ENCODE measurements at places on chromosomes 13 and 19.

- peak; percentile 71 for DNase-seq
These were observed 418.9 kb downstream of the KLF12 start for GRCh38 chr13:73715114-73715910.

GRCh38 chr13:103078158-103078557 is 11.9 kb upstream of the SLC10A2 start:
- DNase-seq, result no peak

- DNase-seq, result no peak
These were observed 147.7 kb upstream of the SOX1 start for GRCh38 chr13:111919286-111919685.

DNA sequence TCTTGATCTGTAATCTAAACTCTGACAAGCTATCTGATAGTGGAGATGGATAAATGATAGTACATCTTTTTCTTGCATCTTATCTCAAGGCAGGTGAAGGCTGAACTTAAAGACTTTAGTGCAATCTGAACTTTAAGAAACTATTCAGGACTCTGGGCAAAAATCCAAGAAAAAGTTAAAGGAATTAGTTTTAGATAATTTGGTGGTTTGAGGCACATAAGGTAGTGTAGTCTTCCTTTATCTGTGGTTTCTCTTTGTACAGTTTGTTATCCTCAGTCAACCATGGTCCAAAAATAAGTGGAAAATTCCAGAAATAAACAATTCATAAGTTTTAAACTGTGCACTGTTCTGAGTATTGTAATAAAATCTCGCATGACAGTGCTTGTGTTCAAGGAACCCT is 172.9 kb downstream of the UGGT2 start:
- no peak for DNase-seq

DNA sequence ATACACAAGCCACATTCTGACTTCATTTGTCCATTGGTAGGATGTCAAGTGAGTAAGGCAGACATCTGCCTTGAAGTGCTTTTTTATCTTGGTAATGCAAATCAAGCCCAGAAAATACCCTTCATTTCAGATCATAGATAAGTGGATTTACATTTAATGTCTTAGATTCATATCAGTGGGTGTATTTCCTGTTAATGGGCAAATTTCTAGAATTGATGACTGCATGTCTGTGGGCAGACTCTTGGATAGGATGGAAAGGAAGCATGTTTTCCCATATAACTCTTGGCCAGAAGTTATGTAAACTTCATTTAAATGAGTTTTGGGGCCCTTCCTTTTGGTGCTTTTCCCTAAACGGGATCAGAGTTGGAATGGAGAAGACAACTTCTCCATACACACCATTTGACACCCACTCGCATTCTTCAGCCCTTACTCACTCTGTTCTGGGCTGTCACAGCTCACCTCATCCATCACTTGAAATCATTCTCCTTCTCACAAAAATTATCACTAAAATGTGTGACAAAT is 154.6 kb downstream of the FLT1 start:
- no peak for DNase-seq

GRCh38 chr19:2550431-2551171 is 74.7 kb downstream of the GADD45B start:
- no peak for DNase-seq

DNA sequence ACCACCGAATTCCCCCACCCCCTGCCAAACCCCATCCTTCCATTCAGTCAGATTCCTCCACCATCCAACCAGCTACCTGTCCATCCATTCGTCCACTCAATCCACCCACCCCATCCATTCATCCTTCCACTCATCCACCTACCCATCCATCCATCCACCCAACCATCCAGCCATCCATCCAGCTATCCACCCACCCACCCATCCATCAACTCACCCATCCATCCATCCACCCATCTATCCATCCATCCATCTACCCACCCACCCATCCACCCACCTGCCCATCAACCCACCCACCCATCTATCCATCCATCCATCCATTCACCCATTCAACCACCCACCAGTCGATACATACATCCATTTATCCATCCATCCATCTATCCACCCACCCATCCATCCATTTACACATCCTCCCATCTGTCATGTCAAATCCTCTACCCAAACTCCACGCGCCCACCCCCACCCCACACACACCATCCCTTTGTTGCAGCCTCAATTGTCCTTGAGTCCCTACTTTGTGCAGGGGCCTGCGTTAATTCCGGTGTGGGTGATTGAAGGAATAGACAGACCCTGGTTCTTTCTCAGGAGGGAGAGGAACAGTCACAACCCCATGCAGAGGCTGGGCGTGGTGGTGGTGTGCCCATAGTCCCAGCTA is 5.3 kb upstream of the SLC5A5 start:
- DNase-seq, result no peak

DNA sequence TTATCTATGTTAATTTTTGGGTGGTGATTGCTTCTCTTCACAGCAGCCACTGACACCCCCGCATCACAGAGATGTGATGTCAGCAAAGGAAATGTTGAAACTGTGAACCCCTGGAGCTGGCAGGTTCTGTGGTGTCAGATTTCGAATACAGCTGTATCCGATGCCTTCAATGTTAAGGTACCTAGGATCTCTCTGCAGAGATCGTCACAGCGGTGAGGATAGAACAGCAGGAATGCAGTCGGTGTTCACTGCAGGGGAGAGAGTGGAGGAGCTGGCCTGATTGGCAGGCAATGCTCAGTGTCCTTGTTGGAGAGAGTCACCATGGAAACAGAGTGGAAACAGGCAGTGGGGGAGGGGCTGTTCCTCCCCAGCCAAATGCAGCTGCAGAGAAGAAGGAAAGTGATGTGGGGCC is 79.5 kb upstream of the ZNF835 start:
- DNase-seq, result no peak

DNA sequence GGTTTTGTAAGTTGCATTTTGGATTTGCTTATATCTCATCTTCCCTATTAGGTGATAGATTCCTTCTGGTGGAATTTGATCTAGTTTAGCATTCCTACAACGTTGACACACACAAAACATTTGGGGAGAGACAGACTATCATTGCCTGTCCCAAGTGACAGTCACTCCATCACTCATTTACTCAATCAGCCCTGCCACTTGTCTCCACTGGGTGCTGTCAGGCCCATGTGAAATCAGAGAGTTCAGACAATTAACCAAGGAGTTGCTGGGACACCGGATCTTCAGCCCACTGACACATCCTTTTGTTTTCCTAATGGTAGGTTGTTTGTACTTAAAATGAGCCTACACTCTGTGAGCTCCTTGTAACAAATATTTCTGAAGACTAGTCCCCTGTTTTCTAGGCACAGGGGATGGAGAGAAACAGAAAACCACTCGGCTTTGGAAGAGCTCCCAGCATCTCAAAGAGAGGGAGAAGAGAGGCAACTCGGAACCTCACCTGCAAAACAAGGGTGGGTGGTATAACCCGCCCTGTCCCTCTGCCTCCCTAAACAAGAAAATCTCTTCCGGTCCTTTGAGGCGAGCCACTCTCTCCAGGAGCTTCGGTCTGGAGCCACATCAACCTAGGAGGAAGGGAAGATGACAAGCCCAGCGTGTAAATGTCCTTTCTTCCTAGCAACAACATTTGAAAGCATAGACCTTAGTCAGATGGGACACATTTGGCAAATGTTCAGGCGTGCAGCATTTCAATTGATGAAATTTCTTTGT is 440.9 kb upstream of the KLF12 start:
- no peak for DNase-seq

DNA sequence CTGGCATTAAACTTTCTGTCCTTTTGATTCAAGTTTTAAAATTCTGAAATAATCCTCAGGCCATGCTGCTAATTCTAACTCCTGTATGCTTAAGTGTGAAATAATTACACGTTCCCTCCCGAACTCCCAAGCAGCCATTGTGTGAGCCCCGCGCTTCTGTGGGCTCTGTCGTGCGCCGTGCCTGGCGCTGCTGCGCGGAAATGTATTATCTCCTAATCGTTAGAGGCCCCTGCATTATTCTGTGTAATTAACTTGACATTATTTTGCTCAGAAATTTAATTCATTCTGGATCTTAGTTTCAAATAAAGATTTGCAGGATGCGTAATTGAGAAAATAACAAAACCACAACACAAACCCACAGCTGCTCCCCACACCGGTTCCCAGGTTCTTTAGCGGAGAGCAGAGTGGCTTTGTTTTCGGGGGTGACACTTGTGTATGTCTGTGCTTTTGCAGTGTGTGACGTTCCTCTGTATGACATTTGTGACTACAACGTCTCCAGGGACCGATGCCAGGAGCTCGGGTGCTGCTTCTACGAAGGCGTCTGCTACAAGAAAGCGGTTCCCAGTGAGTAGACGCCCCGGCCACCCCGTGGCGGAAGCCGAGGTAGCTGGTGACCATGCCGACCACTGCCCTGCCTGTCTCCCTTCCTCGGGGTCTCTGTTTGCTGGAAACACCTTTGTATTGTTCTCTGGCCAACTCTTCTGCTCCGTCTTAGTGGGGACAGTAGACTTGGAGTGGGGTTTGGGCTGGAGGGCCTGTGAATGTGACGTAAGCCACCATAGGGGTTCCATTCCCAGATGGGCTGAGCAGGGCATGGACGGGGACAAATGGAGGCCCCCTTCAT is 7.5 kb downstream of the TEX29 start:
- DNase-seq, result no peak

- DNase-seq, result no peak
These were observed 8.2 kb downstream of the SMIM24 start for GRCh38 chr19:3471954-3472655.

- no peak for DNase-seq
These were observed 11.6 kb downstream of the SHKBP1 start for GRCh38 chr19:40588110-40588854.

DNA sequence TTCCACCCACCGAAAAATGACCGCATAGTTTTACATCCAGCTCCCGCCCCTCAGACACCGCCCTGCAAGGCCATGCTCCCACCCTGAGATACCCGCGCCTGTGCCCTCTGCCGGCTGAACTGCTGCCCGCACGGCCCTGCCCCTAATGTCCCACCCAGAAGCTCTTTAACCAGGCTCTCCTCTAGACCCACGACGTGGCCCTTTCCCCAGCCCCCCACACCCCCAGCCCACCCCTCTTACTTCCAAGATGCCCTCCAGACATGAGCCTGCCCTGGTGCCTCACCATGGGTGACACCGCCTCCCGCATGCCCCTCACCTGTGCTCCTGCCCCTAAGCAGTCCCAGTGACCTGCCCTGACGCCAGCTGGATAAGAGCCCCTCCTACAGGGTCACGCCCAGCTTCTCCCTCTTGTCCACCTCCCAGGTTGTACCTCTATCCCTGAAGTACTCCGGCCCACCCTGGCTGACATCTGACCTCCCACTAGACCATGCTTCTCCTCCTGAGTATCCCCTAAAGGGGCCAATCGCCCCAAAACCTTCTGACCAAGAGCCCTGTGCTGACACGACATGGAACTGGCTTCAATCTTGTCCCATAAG is 51.2 kb downstream of the COLGALT1 start:
- no peak for DNase-seq

GRCh38 chr13:85332615-85333014 is 466.6 kb downstream of the SLITRK6 start:
- no peak for DNase-seq

DNA sequence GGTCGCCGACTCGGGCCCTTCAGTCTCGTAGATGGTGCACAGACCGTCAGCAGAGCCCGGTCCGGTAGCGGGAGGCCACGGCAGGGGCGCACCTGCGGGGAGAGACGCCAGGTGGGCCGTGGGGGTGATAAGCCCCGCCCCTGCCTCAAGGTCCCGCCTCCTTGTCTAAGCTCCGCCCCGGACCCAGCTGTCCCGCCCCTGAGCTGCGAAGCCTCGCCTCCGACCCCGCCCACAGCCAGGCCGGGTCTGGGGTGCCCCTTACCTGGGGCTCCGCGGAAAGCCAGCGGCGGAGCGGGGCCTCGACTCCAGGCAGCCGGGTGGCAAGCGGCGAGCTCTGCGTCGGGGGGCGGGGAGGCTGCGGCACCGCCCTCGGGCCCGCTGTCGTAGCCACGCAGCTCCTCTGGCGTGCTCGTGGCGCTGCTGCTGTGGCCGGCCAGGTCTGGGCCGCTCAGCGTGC is 4.7 kb downstream of the PRR36 start:
- DNase-seq, result peak; percentile 89

DNA sequence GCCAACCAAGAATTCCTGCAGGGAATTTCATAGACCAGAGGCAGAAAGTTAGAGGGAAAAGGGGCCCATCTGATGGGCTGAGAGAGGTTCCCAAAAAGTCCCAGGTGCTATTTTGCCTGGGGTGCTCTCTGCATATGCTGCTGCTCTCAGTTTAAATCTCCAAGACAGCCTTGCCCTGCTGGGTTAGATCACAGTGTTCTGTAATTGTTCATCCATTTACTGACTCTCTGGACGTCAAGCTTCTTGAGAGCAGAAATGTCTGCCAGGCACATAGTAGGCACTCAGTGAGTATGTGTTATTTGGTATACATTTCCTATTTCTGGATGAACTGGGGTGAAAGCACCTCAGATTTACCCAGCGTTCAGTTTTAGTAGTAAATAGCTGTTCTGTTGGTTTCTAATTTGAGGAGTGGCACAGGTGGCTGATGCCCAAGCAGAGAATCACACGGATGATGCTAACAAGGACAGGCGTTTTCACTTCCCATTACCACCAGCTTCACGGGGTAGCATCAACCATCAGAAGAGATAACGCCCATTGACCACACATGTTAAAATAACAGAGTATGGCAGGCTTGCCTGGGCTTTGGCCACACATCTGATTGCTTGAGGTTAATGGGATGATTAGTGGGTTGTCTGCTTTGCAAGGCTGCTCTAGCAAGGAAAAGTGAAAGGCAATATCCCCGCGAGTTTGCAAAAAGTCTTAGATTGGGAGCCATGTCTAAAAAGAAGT is 161.1 kb downstream of the SLC7A1 start:
- no peak for DNase-seq

- no peak for DNase-seq
These were observed 10.4 kb upstream of the SACS start for GRCh38 chr13:23443878-23444277.

GRCh38 chr13:34011552-34012085 is 193.7 kb downstream of the RFC3 start:
- no peak for DNase-seq

GRCh38 chr19:50534478-50534877 is 20.8 kb upstream of the ASPDH start:
- no peak for DNase-seq

DNA sequence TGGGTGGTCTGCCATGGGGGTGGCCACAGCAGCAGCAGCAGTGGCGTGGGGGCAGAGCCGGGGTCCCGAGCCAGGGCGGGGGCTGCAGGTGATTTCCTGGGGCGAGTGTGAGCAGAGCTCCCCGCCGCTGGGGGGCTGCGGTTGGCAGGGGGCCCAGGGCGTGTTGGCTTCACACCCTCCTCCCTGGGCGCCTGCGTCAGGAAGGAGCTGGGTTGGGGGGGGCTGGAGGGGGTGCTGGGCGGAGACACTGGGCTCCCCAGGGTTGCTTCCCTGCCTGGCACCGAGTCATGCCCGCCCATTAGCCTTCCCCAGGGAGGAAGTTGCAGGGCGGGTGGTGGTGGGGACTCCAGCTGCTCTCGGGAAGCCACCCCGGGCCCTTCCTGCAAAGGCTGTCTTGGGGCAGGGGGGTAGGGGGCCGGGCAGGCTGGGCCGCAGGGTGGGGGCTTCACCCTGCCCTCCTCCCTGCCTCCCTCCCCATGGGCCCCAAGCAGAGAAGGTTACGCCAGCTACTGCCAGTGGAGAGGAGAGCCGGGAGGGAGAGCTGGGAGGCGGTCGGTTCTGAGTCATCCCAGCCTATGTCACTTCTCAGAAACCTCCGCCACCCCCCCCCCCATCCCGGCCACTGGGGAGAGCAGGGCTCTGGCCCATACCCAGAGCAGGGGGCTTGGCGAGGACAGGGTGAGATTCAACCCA is 4.6 kb downstream of the MIDN start:
- peak; percentile 74 for DNase-seq

GRCh38 chr13:110206185-110206584 is 100.8 kb downstream of the COL4A1 start:
- no peak for DNase-seq

GRCh38 chr19:1773184-1773583 is 19.9 kb downstream of the ONECUT3 start:
- no peak for DNase-seq

- no peak for DNase-seq
These were observed 84.0 kb downstream of the MZT1 start for GRCh38 chr13:72643311-72643989.
